T-helper 22 cell (primary cell): ENCODE measurements at places on chromosomes 1 and 21.

DNA sequence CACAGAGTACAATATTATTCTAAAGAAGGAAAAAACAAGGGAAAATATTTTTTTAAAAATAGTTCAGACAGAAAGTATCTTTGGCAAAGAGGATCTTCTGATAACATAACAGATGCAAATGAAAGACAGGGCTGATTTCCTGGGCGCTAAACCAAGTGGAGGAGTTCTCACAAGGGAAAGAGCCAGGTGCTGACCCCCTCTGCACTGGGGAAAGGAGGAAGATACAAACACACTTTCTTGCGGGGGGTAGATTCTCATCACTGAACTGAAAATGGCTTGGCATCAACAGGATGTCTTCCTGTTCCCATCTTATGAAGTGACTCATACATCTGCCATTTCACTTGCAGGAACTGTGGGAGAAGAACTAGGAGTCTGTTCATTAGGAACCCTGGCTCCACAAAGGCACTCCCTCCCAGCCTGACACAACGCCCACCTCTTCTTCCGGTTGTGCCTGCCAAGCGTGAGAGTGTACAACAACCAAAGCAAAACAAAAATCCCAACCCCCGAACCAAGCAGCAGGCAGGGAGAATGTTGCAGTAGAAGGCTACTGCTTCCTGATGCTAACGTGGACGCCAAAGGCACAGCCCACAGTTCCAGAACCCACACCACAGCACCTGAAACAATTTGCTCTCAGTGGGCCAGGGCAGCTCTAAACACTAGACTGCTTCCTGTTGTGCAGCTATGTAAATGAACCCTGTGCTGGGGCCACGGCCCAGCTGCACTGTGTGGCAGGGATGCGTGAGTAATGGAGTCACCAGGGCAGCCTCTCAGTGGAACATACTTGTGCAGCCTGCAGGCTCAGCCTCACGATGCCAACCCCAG, 51.0 kb downstream of the GADD45A start:
- DNase-seq, result no peak

DNA sequence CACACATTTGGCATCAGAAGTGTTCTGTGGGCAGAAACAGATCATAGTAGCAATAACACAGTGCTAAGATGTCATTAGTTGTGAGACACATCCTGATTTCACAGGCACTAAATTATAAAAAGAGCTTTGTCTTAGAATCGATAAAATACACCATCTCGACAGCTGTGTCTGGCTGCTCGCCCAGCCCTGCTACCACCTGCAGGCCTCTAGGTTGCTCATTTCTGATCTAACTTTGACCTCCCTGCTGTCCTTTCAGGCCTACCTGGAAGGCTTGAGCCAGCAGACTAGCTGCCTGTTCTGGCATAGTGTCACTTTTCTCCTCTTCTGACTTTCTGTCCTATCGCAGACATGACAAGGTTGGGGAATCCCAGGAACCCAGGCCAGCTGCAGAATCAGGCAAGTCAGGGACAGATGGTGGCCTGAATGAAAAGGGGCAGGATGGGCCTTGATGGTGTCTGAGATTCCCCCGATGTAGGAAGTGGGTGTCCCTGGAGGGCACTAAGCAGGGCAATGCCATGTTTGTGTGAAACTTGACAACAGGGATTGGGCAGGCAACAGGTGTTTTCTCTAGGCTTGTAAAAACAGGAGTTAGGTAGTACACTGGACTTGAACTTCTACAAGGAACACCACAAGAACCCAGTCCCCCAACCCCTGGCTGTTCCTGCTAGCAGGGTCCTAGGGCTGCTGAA, 66.6 kb upstream of the RHOU start:
- DNase-seq, result no peak

DNA sequence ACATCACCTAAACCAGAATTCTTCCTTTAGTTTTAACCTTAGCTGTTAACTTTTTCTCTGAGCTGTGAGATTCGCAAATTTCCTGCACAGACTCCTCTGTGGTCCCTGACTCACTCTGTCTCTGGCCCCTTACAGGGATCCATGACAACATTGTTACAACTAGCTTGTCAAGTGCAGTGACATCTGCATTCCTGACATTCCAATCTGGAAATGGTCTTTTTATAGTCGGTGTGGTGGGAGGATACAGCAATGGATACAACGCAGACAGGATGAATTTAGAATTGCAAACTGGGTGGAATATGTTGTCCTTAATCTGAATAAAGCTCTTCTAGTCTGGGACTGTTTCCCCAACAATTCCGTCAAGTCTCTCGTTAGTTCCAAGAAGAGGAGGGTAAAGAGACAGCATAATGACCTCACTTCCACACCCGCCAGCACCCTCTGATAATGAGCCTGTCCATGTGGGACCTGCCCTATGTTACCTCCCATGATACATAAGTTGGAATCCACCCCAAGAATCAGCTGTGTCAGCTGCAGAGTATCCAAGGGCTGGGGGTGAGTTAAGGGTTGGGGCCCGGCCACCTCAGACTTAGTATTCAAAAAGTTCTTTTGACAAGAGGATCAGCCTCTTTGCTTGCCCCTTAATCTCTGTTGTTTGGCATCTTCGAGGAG, 49.4 kb downstream of the ILDR2 start:
- no peak for DNase-seq

DNA sequence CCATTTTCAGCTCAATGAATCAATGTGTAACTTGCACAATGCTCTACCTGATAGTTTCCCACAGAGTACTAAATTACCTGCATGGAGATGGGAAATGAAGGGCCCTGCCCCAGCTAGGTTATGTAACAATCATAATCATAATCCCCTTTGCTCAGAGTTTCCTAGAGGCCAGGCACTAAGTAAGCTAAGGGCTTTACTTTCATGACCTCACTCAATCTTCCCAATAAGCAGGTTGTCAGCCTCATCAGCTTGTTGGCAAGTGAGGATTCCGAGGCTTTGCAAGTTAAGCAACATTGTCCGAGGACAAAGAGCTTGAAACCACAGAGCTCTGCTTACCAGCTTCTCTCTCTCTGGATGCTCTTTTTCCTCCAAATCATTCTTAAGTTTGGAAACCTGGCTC, 64.1 kb upstream of the NTPCR start:
- no peak for DNase-seq

- peak; percentile 31 for DNase-seq
Observed at GRCh38 chr1:204162494-204163074, 3.6 kb downstream of the REN start.

DNA sequence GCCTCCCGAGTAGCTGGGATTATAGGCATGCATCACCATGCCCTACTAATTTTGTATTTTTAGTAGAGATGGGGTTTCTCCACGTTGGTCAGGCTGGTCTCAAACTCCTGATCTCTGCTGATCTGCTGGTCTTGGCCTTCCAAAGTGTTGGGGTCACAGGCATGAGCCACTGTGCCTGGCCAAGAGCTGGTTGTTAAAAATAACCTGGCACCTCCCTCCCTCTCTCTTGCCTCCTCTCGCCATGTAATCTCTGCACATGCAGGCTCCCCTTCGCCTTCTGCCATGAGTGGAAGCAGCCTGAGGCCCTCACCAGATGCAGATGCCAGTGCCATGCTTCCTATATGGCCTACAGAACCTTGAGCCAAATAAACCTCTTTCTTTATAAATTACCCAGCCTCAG, 74.7 kb upstream of the TLR5 start:
- DNase-seq, result no peak
